Activated T-helper 17 cell treated with anti-CD3 and anti-CD28 coated beads, Interleukin-2, amount 50 U/mL, for 72 hours (primary cell): ENCODE measurements at places on chromosomes 12 and 14. TPM values are rescaled to one million over a fixed set of nuclear protein-coding genes. Genes with fewer than 3 reads are reported as not detected.

- H3K27ac ChIP-seq, result no peak within 1 kb of the TSS
- no peaks in the 10 kb centered on the region for H3K27me3 ChIP-seq
- ATAC-seq, result no peak
- no peak within 1 kb of the TSS for H3K4me3 ChIP-seq
Observed at GRCh38 chr12:51346581-51346980, at the start of gene CELA1. CELA1 (minus strand) TSS chr12:51346679; CDS start chr12:51346638, 41 bp downstream.

- H3K4me1 ChIP-seq, result no peaks in the 10 kb centered on the region
- no peak overlapping the region for H3K27ac ChIP-seq
- no peaks in the 10 kb centered on the region for H3K27me3 ChIP-seq
- peaks cover 96% of the 10 kb centered on the region for H3K36me3 ChIP-seq
- H3K4me3 ChIP-seq, result no peak overlapping the region
Observed at GRCh38 chr12:113006641-113007040, 28.3 kb downstream of the OAS2 start.

LETMD1 gene
- 90.2 TPM for total RNA-seq

CEBPE gene
- not detected for total RNA-seq

GRCh38 chr14:35975814-35976213, 149.7 kb downstream of the BRMS1L start:
- no peak overlapping the region for H3K27ac ChIP-seq
- no peaks in the 10 kb centered on the region for H3K36me3 ChIP-seq
- H3K27me3 ChIP-seq, result peaks cover 4% of the 10 kb centered on the region
- ATAC-seq, result no peak
- no peaks in the 10 kb centered on the region for H3K4me1 ChIP-seq

- H3K4me3 ChIP-seq, result no peak overlapping the region
- H3K27ac ChIP-seq, result no peak overlapping the region
- H3K36me3 ChIP-seq, result no peaks in the 10 kb centered on the region
- peaks cover 7% of the 10 kb centered on the region for H3K27me3 ChIP-seq
- no peak for ATAC-seq
Observed at GRCh38 chr14:72222046-72222445, 289.8 kb downstream of the RGS6 start.

GRCh38 chr12:54526812-54527630, 22.4 kb upstream of the PDE1B start:
- ATAC-seq, result no peak
- no peaks in the 10 kb centered on the region for H3K36me3 ChIP-seq
- H3K27ac ChIP-seq, result no peak overlapping the region
- peaks cover 19% of the 10 kb centered on the region for H3K4me1 ChIP-seq

GRCh38 chr12:65961190-65962035, 137.1 kb downstream of the HMGA2 start:
- ATAC-seq, result no peak
- peaks cover 4% of the 10 kb centered on the region for H3K4me1 ChIP-seq
- no peak overlapping the region for H3K4me3 ChIP-seq
- no peaks in the 10 kb centered on the region for H3K36me3 ChIP-seq
- H3K27ac ChIP-seq, result no peak overlapping the region

DNAJC22 gene
- not detected for total RNA-seq

TOMM20L gene
- total RNA-seq, result not detected

- H3K4me3 ChIP-seq, result peak overlapping the region; percentile 86
- H3K4me1 ChIP-seq, result peaks cover 44% of the 10 kb centered on the region
- H3K27me3 ChIP-seq, result no peaks in the 10 kb centered on the region
- H3K36me3 ChIP-seq, result peaks cover 66% of the 10 kb centered on the region
- peak overlapping the region; percentile 95 for H3K27ac ChIP-seq
Observed at GRCh38 chr14:91115986-91116770, 2.3 kb downstream of the DGLUCY start.

DNA sequence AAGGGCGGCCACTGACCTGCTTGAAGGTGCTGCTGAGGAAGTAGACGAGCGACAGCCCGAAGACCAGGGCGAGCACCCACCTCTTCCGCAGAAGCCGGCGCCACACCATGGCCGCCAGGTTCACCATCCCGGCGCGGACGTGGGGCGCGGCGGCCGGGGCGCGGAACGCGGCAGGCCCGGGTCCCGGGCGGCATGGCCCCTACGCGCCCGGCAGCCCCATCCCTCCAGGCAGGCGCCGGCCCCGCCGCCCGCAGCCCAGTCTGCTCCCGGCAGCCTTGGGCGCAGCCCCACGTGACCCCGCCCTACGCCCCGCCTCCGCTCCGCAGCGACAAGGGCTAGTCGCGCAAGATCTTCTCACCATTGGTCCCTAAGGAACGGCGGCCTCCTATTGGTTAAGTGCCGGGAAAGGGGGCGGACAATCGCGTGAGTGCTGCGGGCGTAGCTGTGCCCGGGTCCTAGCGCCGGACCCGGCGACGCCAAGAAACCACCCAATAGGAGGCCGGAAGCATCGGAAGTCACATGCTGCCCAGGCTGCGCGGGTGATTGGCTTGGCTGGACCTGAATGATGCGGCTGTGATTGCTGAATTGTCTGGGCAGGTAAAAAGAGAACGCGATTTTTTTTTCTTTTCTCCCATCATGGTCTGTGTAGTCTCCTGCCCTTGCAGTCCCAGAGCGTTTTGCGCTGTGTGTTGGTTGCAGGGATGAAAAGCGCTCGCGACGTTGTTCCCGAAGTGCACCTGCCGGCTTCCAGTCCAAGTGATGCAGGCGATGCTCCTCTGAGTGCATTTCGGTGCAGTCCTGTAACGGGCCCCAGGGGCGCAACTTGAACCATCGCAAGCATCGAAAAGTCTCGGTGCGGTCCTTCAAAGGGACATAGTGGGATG, at the start of the genes RNFT2 and SPRING1:
Gene RNFT2, plus strand, starts transcription at position 542 of the 884 bp plus-strand sequence. CDS start 2,183 bp downstream, outside the sequence.
Gene SPRING1, minus strand, starts transcription at position 296 of the 884 bp plus-strand sequence. Its CDS starts 169 bp downstream, at position 127.
- H3K4me1 ChIP-seq, result peaks cover 25% of the 10 kb centered on the region
- peak; percentile 99 for ATAC-seq
- no peaks in the 10 kb centered on the region for H3K27me3 ChIP-seq
- H3K4me3 ChIP-seq, result peak within 1 kb of the TSS; percentile 97
- peak within 1 kb of the TSS; percentile 94 for H3K27ac ChIP-seq

C12orf60 gene
- 2.6 TPM for total RNA-seq

DNA sequence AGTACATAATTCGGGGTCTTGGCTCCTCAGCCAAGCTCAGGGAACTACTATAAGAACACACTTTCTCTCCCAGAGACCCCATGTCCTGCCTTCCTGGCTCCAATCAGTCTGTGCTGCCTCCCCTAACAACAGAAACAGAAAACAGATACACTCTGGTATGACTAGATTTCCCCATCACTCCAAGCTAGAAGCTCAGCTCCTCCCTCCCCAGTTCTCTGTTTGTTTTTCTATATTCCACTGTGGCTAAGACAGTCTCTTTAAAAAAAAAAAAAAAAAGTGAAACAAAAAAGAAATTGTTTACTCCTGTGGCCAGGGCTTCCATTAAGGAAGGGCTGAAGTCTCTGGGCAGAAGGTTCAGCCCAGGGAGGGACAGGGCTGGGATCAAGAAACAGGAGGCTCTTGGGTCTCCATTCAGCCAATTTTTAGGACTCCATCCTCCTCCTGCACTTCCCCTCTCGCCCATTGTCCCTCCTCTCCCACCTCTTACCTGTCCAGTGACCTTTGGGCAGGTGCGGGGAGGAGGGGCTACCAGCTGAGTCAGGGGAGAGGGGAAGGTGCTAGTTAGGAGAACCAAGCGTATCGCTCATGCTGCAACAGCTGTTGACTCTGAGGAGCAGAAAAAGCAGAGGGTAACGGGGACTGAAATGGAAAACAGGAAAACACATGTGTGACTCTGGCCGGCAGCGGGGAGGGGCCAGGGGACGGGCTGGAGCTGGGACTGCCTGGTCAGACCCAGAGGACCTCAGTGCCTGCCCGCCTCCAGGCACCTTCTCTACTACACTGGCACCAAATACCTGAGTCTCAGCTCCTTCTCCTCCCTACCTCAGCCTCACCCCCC, 4.1 kb upstream of the SLC7A7 start:
- H3K27ac ChIP-seq, result peak overlapping the region; percentile 66
- H3K36me3 ChIP-seq, result no peaks in the 10 kb centered on the region
- peak; percentile 67 for ATAC-seq
- no peak overlapping the region for H3K4me3 ChIP-seq
- H3K27me3 ChIP-seq, result peaks cover 9% of the 10 kb centered on the region

FOXN4 gene
- not detected for total RNA-seq

GRCh38 chr14:97432586-97432985, 635.4 kb downstream of the VRK1 start:
- H3K27me3 ChIP-seq, result peaks cover 3% of the 10 kb centered on the region
- H3K36me3 ChIP-seq, result no peaks in the 10 kb centered on the region
- ATAC-seq, result no peak
- H3K27ac ChIP-seq, result no peak overlapping the region
